T1000 (cell line): ENCODE measurements at places on chromosomes 11 and 22.
A peak's percentile ranks its signal among the peaks of the same experiment; 100 is the strongest.

GRCh38 chr11:91761406-91762025 is 463.1 kb upstream of the FAT3 start:
- no peak for DNase-seq

DNA sequence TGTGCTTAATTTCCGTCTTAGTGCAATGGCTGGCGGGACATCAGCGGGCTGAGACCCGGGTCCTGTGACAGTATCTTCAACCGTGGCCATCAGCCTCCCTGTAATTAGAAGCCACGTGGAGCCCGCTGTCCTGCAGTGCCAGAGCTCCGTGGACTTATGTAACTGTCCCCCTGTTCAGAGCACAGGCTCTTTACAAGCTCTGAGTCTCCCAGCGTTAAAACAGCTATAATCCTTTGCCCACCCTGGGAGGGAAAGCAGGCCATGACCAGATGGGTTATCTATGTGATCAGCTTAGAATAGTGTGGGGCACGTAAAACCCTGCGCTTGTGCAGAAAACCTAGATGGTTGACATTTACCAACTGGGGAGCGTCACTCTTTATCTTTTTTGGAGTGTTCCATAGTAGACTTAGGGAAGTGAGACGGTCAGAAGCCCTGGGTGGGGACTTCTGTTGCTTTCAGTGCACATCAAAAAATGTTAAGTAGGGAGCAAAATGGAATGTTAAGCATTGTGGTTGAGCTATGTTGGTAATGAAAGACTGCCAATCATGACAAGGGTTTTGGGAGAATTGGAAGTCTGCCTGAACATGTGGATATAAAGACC is 103.5 kb upstream of the CADM1 start:
- no peak for DNase-seq

- no peak for DNase-seq
Measured at GRCh38 chr11:112745973-112746372, 215.2 kb upstream of the NCAM1 start.

DNA sequence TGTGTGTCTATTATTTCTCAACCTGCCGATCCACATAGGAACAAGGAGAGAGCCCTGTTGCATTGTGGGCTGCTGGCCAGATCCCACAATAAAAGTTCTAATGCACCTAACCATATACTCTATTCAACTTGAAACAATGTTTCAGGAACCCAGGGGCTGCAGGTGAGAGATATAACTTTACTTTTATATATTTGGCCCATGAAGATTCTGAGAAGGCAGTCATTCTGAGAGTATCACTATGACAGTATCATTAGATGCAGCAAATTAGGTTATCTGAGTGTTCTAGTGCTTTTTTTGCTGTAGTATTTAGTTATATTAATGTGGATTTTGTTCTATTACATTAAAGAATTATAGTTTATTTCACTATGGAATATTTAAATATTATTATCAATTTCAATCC is 655.1 kb upstream of the ARHGAP42 start:
- no peak for DNase-seq

DNA sequence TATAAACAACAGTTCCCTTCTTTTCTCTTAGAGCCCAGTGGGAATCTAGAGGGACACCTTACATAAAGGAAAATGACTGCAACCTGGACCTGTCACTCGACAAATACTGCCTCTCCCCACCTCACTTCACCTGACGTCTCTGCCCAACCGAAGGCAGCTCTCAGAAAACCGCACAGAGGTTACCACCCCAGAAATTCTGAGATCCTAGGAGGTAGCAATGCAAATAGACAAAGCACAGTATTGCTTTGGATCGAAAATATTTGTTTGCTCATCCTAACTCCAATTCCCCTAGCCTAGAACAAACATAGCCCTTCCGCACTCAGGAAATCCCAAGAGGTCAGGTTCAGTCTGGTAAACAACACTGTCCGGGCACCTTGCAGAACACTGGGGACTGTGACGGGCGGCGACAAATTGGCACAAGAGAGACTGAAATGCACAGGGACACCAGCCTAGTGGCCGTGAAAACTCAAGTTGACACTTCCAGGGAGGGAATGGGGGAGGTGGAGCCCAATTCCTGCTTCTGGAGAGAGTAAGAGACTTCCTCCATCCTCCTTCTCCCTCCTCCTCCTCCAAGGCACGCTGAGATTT is 420 bp upstream of the TRIM44 start:
- DNase-seq = no peak

GRCh38 chr11:18294862-18295261 is 27.1 kb downstream of the HPS5 start:
- no peak for DNase-seq

- no peak for DNase-seq
Measured at GRCh38 chr11:128587415-128587814, at the start of gene ETS1. TSS of gene ETS1 (minus strand) at chr11:128587558. CDS start at chr11:128573130, 14,428 bp downstream.

DNA sequence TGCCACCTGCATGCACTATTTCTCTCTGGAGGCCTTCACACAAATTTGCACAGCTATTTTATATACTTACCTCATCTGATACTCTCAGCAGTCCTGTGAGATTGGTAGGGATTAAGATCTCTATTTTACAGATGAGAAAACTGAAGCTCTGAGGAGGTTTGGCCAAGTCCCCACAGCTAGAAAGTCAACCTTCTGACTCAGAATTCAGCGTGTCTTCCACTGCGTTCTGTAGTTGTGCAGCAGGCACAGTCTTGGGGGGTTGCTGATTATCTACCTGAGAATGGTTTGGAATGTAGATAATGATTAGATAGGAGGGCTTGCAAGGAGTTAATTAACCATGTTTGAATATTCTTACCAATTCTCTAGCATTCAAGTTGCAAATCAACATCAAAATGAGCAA is 2.5 kb upstream of the SORL1 start:
- no peak for DNase-seq

DNA sequence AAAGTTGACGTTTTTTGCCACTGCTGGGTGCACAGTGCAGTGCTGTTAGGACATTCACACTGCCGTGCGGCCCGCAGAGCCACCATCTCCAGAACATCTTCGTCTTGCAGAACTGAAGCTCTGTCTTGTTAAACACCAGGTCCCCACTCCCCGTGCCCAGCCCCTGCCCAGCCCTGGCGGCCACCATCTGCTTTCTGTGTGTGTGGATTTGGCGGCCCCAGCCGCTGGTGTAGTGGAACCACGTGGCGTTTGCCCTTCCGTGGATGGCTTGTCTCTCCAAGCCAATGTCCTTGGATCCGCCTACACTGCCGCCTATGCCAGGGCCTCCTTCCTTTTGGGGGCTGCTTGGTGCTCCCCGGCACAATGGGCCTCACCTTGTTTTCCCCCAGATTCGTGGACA is 8.2 kb upstream of the MUC5AC start:
- DNase-seq = no peak

DNA sequence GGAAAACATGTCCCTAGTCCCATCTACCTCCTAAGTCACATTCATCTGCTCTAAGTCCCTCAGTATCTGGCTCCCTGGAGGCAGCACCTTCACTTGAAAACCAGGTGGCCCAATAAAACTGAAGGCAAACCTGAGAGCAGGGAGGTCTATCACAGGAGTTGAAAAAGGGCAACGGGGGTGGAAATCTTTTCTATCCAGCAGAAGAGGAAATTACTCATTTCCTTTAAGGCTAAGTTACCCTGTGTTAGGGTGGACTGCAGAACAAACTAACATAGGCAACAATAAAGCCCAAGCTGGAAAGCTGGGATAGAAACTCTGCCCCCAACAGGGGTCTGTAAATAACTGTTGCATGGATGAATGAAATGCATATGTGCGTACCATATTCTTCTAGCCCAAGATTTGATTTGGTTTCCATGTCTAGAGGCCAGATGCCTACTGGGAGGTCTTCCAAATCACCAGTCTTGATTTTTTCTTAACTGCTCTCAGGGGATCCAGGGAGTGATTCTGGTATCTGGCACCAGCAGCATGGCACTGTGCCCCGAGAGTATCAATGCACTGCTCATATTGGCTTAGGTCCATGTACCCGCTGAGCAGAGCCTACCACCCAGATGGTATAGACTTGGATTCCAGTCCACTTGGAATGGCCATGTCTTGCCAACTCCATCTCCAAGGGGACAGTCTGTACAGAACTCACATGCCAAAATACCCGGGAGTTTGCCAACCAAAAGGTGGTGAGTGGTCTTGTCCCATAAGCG is 350.0 kb upstream of the NCAM1 start:
- no peak for DNase-seq

DNA sequence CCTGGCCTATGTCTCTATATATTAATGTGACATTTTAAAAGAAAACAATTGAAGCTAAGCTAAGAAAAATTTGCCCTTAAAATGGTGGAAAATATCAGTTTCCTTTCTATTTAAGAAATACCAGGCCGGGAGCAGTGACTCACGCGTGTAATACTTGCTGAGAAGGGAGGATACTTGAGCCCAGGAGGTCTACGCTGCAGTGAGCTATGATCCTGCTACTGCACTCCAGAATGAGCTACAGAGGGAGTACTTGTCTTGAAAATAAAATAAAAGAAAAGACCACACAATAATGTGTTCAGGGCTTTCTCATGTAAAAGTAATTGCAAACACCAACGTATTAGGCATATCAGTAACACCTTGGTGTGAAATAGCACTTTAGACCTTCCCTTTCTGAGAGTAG is 1.4 kb upstream of the PRSS23 start:
- DNase-seq = peak; percentile 11

DNA sequence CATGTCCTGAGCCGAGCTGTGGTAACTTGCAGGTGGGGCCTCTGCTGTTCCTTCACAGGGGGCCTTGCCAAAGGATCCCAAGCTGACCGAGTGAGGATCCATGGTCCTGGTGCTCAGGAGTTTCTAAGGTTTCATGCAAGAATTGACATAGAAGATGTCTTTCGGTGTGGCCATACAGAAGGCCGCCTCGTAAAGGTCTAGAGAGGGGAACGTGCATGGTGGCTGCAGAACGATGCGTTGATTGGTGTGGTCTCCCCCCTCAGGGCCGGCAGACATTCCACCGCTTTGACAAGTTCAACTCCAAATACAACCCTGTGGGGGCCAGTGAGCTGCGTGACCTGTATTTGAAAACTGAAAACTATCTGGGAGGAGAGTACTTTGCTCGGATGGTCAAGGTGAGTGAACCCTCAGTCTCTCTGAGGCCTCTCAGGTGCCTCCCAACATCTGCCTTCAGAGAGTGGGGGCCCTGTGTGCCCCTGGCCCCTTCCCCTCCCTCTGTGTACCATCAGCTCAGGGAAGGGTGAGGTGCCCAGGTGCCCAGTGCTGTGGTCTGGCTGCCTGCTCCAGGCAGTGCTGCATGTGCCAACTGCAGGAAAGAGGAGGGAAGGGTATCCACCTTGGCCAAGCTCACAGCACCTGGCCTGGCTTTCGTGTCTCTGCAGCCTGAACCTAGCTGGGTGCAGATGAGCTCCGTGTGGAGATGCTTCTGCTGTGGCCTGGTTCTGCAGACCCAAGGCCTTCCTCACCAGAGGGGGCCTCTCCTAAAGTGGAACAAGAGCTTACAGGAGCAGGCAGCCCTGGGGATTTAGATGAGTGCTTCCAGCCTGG is 39.8 kb downstream of the AMPD3 start:
- no peak for DNase-seq

DNA sequence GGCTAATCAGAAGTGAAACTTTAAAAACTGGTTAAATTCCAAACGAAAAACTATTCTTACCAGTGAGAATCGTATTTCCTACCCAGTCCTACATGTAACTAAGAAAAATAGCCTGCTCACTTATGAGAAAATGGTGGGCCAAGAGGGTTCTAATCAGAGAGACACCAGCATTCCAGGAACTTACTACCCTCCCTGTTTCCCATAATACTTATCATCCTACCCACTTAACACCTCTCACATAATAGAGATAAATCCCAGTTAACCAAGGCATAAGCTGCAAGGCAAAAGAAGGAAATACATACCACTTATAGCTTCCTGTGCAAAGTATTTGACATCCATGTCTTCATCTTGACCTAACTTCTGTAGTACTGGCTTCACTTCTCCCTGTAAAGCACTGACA is 24.4 kb downstream of the PPP2R1B start:
- no peak for DNase-seq

DNA sequence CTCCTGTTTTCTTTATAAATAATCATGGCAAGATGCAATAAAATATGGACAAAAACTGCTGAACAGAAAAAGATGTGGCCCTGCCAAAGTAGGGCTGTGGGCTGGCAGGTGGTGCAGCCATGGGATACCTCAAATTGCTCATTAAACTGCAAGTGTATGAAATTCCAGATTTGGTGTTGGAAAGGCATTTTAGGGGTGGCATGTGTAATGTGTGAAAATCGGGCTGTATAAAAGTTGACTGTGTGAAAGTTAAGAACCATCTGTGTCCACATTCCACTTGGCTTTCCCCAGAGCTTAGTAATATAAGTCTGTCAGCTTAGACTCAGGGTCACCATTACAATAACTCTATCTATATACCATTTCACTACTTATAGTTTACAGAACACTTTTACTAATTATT is 34.8 kb upstream of the FZD4 start:
- no peak for DNase-seq

DNA sequence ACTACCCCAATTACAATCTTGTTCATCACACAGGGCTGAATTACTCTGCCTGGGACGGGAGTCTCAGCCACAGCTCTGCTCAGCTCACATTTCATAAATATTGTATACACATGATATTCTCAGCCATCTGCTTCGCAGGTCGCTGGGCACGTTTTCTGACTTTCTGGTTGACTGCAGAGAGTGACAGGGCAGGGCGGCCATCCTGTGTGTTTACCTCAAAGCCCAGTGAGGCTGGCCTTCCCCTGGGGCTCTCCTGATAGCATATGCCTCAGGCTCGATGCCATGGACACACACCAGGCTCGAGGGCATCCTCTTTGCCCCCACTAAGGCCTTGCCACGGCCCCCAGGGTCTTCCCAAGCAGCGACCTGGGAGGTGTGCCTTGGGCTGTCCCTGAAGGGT is 345.0 kb downstream of the CADM1 start:
- DNase-seq = no peak

DNA sequence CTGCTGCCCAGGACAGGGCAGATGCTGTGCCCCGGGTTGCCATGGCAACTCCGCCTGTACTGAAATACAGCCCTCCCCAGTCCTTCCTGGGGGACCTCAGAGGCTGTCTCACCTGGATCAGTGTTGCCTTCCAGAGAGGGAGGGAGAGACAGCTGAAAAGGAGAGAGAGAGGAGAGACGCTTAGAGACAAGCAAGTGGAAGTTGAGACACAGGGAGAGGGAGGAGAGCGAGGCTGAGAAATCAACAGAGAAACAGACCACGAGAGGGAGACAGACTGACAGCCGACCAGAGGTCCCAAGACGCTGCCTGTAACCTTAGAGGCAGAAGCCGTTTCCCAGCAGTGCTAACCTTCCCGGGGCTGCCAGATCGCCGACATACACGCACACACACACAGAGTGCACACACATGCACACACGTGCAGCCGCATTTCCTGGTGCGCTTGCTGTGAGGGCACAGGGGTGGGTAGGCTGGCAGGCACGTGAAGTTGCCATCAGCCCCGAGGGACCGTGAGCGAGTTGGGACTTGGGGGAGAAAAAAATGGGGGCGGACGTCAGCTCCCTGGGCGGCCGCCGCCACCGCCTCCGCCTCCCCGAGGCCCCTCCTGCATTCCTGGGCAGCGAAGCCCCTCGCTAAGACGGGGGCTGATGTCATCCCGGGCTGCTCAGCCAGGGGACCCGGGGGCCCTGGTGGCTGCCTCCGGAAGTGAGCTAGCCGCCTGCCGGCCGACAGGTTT is 88.6 kb upstream of the CRYBB3 start:
- peak; percentile 57 for DNase-seq
